ENCODE measurements at places on chromosomes 7 and 10. TPM values are rescaled to one million over a fixed set of nuclear protein-coding genes. Genes with fewer than 3 reads are reported as not detected.
A peak's percentile ranks its signal among the peaks of the same experiment; 100 is the strongest.

DNA sequence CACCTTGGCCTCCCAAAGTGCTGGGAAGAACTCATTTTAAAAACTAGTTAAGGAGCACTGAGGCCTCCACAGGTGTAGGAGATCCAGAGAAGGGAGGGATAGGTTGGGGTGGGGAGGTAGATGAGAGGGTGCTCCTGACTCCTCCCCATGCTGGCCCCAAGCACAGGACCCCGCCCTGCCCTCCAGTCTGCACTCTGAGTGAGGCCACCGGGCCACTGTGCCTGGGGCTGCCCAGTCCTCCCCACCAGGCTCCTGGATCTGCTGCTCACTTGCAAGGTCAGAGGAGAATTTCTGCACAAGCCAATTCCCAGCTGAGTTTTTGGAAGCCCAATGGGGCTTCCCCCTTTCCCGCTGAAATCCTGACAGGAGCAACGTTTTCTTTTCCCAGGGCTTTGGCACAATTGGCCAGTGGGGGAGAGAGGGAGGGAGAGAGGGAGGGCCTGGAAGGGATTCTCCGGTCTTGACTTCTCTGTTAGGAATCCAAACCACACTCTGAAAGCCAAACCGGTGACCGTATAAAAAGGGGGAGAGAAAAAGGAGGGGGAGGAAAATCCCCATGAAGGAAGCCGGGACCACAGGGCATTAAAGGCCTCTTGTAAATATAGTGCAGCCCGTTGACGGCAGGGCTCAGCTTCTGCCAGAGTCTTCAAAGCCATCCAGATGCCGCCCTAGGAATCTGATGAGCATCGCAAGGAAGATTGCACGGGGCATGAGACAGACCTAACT lies 116.2 kb downstream of the SH3PXD2A start:
- no peak overlapping the region for H3K4me3 ChIP-seq
- DNase-seq, result no peak
- peaks cover 5% of the 10 kb centered on the region for H3K27me3 ChIP-seq
- H3K4me1 ChIP-seq, result no peaks in the 10 kb centered on the region
- peak overlapping the region; percentile 21 for H3K27ac ChIP-seq
- no peaks in the 10 kb centered on the region for H3K36me3 ChIP-seq

Gene DLX6
- total RNA-seq, result not detected

- H3K4me3 ChIP-seq, result no peak overlapping the region
- no peaks in the 10 kb centered on the region for H3K4me1 ChIP-seq
- no peak for DNase-seq
- H3K27ac ChIP-seq, result no peak overlapping the region
Measured at GRCh38 chr7:78099715-78100394, 301.3 kb downstream of the PHTF2 start.

DNA sequence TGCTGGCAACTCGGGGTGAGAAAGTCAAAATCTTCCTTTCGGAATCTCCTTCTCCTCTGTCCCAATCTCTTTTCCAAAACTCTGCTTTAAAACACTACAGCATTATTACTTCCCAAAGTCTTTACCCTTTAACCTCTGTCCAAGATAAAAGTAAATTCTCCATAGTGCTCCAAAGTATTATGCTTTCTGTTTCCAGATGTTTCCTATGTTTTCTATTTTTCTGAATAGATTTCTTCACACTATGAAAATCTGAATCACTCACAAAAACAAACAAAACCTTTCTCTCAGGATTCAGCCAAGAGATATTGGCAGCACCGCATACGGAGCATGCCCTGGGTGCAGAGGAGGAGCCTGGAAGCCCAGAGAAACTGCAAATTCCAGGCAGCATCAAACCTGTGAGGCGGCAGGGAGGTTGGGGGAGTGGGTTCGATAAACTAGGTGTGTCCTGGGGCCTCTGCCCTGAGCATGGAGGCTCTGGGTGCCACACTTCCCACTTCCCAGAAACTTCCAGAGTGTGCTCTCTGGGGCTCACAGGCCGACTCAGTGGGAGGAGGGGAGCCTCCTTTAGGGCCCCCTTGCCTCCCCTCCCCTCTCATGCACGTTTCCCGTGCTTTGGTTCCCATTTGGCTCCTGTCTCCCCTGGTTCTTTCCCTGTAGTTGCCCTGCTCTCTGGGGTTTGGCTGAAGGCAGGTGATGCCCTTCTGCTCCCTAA lies 35.6 kb downstream of the VIPR2 start:
- no peak for DNase-seq
- H3K27me3 ChIP-seq, result peaks cover 16% of the 10 kb centered on the region
- H3K4me1 ChIP-seq, result peaks cover 8% of the 10 kb centered on the region
- H3K36me3 ChIP-seq, result no peaks in the 10 kb centered on the region
- no peak overlapping the region for H3K4me3 ChIP-seq

DNA sequence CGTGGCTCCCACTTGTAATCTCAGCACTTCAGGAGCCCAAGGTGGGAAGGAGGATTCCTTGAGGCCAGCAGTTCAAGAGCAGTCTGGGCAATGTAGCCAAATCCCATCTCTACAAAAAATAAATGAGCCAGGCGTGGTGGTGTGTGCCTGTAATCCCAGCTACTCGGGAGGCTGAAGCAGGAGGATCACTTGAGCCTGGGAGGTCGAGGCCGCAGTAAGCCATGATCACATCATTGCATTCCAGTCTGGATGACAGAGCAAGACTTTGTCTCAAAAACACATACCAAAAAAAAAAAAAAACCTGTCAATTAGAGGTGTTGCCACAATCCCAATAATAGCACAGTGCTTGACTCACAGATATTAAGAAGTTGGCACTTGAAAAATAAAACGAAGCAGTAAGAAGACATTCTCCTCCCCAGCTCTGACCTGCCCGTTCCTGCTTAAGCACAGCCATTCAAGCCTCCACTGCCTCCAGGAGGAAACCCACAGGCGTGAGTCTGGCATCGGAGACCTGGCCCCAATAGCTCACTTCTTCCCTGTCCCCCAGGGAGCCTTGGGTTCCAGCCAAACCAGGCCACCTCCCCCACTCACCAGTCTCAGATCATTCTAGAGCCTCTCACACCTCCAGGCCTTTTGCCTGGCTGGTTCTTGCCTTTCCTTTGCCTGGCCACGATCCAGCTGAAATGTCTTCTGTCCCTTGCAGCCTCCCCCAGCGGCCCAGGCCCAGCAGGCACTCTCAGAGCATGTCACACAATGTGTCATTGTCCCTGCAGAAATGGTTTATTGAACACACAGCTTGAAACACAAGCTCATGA lies 45.3 kb upstream of the GTF2I start:
- peaks cover 20% of the 10 kb centered on the region for H3K4me1 ChIP-seq
- H3K27me3 ChIP-seq, result peaks cover 1% of the 10 kb centered on the region
- H3K4me3 ChIP-seq, result no peak overlapping the region
- H3K27ac ChIP-seq, result no peak overlapping the region

DNA sequence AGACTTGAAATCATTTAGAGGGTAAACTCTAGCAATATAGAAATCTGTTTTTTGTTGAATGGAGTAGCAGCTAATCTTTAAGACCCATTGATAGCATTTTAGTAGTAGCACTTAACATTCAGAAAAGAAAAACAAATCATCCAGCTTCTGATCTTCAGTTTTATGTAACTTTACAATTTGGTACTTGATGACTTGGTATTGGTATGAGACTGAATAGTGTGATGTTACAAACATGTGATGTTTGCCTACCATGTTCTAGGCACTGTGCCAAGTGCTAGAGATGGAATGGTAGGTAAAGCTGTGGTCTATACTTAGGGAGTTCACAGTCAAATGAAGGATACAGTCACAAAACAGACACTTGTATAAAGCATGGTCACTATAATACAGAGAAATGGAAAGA lies 21.3 kb downstream of the ZEB1 start:
- H3K27me3 ChIP-seq, result no peaks in the 10 kb centered on the region
- no peak overlapping the region for H3K4me3 ChIP-seq
- peaks cover 9% of the 10 kb centered on the region for H3K36me3 ChIP-seq
- H3K4me1 ChIP-seq, result peaks cover 10% of the 10 kb centered on the region
- H3K27ac ChIP-seq, result no peak overlapping the region
